NCI-H1417 treated with DMSO at 0.1 percent for 48 hours (cell line): ENCODE measurements at places on chromosomes 13 and 19.

DNA sequence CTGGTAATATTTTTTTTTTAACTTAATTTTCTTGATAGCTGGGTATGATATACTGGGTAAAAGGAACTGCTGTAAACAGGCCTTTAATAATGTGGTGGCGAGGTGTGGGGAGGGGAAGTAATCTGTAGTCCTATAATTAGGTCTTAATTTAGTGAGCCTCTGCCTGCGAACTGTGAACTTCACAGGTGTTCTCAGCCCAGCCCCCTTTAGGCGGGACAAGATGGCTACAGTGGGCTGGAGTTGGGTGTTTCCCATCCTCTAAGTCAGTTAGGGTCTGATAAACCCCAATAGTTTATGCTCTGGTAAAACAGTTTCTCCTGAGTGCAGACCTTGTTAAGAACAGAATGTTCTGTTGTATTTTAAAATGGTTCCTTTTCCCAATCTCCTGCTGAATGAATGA lies 97.6 kb upstream of the SERP2 start:
- no peak for DNase-seq

- DNase-seq = no peak
Observed at GRCh38 chr13:48094404-48094780, 512 bp downstream of the MED4 start.

- no peak for DNase-seq
Observed at GRCh38 chr19:46745030-46745429, 827 bp upstream of the FKRP start.

- DNase-seq = no peak
Observed at GRCh38 chr19:54481326-54481930, 8.3 kb upstream of the CDC42EP5 start.

GRCh38 chr13:112052213-112052612 lies 14.7 kb upstream of the SOX1 start:
- no peak for DNase-seq

GRCh38 chr13:101749584-101749983 lies 297.1 kb downstream of the ITGBL1 start:
- DNase-seq = no peak

- no peak for DNase-seq
Observed at GRCh38 chr13:30416471-30416870, 5.8 kb upstream of the UBE2L5 start.

DNA sequence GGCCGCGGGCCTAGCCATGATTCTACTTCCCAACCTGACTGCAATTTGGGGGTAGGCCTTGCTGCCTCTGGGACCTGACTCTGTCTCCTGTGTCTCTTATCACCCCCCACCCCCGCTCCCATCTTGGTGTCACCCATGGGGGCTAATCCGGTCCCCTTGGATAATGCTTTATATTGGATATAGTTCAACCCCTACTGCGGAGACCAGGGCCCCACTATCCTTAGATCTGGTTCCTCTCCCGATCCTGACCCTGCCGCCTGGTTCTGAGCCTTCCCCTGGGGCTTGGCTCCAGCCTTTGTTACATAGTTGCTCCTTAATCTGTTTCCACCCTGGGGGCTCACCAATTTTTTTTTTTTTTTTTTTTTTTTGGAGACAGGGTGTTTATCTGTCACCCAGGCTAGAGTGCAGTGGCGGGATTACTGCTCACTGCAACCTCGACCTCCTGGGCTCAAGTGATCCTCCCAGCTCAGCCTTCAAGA lies 1.3 kb downstream of the BLOC1S3 start:
- DNase-seq = no peak
